ENCODE measurements at places on chromosomes 7 and 10.

DNA sequence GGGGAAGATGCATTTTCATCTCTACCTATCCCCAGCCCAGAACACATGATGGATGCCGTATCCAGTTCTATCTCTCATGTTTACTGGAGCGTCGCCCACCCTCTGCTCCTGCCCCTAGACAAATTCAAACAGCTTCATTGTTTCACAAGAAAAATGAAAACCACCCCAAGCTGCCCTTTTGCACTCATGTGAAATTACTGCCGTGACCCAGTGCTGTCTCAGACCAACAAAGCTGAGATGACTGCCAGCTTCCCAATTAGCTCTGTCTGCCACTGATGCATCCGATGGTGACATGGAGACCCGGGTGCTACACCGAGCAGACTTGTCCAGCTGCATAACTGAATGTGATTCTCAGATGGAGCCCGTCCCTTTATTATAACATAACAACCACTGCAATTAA lies 67.7 kb downstream of the FOXI2 start:
- no peak for ATAC-seq
- H3K36me3 ChIP-seq = no peaks in the 10 kb centered on the region
- H3K27ac ChIP-seq = no peak overlapping the region
- peaks cover 16% of the 10 kb centered on the region for H3K27me3 ChIP-seq
- H3K4me1 ChIP-seq = no peaks in the 10 kb centered on the region

DNA sequence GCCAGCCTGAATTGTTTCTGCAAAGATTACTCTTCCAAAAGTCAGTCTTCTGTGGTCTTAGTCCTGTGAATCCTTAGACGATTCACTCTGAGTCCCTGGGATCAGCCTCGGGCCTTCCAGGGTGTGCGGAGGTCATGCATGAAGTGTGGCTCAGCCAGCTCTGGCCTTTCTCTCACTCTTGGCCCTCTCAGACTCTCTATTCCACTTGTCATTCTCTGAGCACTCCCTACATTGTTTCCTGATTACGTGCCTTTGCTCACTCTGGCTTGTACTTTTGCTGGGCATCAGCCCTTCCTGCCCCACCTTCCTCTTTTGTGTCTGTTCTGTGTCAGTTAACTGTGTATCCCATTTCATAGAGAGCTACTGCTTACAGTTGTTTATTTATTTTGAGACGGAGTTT lies 36.0 kb downstream of the CCNY start:
- no peaks in the 10 kb centered on the region for H3K27me3 ChIP-seq
- peaks cover 31% of the 10 kb centered on the region for H3K4me1 ChIP-seq
- no peaks in the 10 kb centered on the region for H3K36me3 ChIP-seq
- peak overlapping the region; percentile 68 for H3K27ac ChIP-seq
- H3K4me3 ChIP-seq = no peak overlapping the region
- peak; percentile 80 for ATAC-seq

GRCh38 chr7:98674881-98675280 lies 57.8 kb downstream of the NPTX2 start:
- peaks cover 38% of the 10 kb centered on the region for H3K27me3 ChIP-seq
- no peaks in the 10 kb centered on the region for H3K36me3 ChIP-seq
- ATAC-seq = no peak
- no peak overlapping the region for H3K27ac ChIP-seq
- no peak overlapping the region for H3K4me3 ChIP-seq

- H3K36me3 ChIP-seq = no peaks in the 10 kb centered on the region
- no peaks in the 10 kb centered on the region for H3K27me3 ChIP-seq
- H3K4me1 ChIP-seq = no peaks in the 10 kb centered on the region
- H3K4me3 ChIP-seq = no peak overlapping the region
Observed at GRCh38 chr7:82122275-82122674, 321.3 kb downstream of the CACNA2D1 start.

- no peak overlapping the region for H3K4me3 ChIP-seq
- no peak overlapping the region for H3K27ac ChIP-seq
- ATAC-seq = no peak
- peaks cover 93% of the 10 kb centered on the region for H3K36me3 ChIP-seq
- no peaks in the 10 kb centered on the region for H3K4me1 ChIP-seq
Observed at GRCh38 chr7:504221-505111, 15.2 kb downstream of the PDGFA start.

GRCh38 chr10:80523773-80524172 lies 13.9 kb upstream of the SH2D4B start:
- no peak for ATAC-seq
- no peaks in the 10 kb centered on the region for H3K4me1 ChIP-seq
- H3K36me3 ChIP-seq = peaks cover 29% of the 10 kb centered on the region
- no peaks in the 10 kb centered on the region for H3K27me3 ChIP-seq
- H3K27ac ChIP-seq = no peak overlapping the region
- H3K4me3 ChIP-seq = no peak overlapping the region

GRCh38 chr10:79399223-79399831 lies 46.1 kb downstream of the ZCCHC24 start:
- H3K4me1 ChIP-seq = peaks cover 82% of the 10 kb centered on the region
- peak overlapping the region; percentile 85 for H3K27ac ChIP-seq
- H3K4me3 ChIP-seq = peak overlapping the region; percentile 32
- H3K36me3 ChIP-seq = peaks cover 3% of the 10 kb centered on the region

DNA sequence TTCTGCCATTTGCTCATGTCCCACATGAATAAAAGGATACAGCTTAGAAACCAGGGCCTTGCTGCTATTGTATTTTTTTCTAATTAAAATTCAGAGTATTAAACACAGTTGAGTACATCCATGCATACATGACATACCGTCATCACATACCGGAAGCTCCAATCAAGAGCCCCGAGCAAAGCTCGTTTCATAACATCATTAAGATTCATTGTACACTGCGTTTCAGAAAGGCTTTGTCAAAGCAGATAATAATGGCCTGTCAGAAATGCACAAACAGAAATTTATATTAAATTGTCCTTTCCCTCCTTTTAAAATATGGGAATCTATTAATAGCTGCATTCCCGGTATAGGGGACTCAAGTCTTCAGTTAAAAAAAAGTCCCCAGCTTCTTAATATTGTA lies 103.4 kb downstream of the PRTFDC1 start:
- H3K36me3 ChIP-seq = no peaks in the 10 kb centered on the region
- H3K4me3 ChIP-seq = no peak overlapping the region
- H3K27ac ChIP-seq = no peak overlapping the region
- no peaks in the 10 kb centered on the region for H3K4me1 ChIP-seq

GRCh38 chr10:1626835-1627234 lies 110.5 kb downstream of the ADARB2 start:
- no peak overlapping the region for H3K4me3 ChIP-seq
- peaks cover 18% of the 10 kb centered on the region for H3K27me3 ChIP-seq
- no peaks in the 10 kb centered on the region for H3K4me1 ChIP-seq
- no peak for ATAC-seq

DNA sequence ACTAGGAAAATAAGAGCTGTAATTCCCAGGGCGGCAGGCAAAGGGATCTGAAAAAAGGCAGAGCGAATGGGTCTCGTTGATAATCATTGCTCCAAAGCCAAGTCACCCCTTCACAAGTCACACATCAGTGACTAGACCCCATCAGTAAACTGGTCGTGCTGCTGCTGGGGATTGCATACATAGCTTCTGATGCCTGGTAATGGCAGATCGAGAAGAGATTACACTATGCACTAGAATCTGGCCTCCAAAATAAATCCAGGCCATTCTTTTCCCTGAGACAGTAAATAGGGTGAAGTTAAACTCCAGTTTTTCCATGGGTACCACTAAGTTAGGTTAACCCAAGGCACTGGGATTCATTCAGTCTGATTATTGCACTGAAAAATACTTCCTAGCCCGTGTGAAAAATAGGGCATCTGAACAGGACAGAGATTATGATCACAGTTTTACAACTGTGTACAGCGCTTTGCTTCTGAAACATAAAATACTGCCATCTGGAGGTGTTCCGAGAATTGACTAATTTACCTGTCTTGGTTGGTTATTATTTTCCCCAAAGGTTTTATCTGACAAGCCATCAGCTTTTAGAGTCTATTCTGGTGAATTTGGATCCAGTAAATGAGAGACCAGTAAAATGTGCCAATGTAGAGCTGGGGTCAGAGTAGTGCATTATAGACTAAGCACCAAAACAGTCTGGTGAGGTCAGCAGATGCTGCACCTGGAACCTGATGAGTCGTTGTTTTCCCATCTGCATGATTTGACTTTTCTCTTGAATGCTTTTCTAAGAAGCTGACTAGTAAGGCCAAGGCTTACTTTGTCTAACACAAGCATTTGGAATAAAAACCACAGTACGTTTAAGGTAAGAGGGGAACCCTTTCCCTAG lies 82.9 kb upstream of the AFAP1L2 start:
- no peaks in the 10 kb centered on the region for H3K27me3 ChIP-seq
- peaks cover 40% of the 10 kb centered on the region for H3K36me3 ChIP-seq
- H3K27ac ChIP-seq = peak overlapping the region; percentile 24
- no peak overlapping the region for H3K4me3 ChIP-seq

DNA sequence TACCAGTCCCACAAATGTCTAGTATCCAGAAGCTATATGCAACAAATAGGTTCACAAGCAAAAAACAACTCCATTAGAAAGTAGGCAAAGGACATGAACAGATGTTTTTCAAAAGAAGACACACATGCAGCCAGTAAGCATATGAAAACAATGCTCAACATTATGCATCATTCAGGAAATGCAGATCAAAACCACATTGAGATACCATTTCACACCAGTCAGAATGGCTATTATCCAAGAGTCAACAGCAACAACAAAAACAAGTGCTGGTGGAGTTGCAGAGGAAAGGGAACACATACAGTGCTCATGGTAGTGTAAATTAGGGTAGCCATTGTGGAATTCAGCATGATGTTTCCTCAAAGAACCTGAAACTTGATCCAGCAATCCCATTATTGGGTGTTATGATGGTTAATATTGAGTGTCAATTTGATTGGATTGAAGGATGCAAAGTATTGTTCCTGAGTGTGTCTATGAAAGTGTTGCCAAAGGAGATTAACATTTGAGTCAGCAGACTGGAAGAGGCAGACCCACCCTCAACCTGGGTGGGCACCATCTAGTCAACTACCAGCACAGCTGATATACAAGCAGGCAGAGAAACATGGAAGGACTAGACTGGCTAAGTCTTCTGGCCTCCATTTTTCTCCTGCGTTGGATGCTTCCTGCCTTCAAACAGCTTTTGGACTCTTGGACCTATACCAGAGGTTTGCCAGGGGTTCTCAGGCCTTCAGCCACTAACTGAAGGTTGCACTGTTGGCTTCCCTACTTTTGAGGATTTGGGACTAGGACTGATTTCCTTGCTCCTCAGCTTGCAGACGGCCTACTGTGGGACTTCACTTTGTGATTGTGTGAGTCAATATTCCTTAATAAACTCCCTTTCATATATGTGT lies 218.4 kb upstream of the SEMA3D start:
- no peak overlapping the region for H3K27ac ChIP-seq
- H3K4me1 ChIP-seq = no peaks in the 10 kb centered on the region
- no peak overlapping the region for H3K4me3 ChIP-seq
- H3K36me3 ChIP-seq = no peaks in the 10 kb centered on the region

DNA sequence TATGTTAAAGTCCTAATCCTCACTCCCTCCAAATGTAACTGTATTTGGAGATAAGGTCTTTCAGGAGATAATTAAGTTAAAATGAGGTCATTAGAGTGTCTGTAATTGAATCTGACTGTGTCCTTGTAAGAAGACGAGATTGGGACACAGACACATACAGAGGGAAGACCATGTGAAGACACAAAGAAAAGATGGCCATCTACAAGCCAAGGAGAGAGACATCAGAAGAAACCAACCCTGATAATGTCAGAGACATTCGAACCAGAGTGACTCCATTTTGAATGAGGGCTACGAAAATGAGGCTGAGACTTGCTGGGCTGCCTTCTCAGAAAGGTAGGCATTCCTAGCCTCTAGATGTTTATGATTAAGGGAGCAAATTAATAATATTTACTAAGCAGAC lies 542 bp upstream of the SAMD9L start:
- no peaks in the 10 kb centered on the region for H3K4me1 ChIP-seq
- peaks cover 16% of the 10 kb centered on the region for H3K36me3 ChIP-seq
- H3K27ac ChIP-seq = peak overlapping the region; percentile 39
- H3K27me3 ChIP-seq = no peaks in the 10 kb centered on the region

DNA sequence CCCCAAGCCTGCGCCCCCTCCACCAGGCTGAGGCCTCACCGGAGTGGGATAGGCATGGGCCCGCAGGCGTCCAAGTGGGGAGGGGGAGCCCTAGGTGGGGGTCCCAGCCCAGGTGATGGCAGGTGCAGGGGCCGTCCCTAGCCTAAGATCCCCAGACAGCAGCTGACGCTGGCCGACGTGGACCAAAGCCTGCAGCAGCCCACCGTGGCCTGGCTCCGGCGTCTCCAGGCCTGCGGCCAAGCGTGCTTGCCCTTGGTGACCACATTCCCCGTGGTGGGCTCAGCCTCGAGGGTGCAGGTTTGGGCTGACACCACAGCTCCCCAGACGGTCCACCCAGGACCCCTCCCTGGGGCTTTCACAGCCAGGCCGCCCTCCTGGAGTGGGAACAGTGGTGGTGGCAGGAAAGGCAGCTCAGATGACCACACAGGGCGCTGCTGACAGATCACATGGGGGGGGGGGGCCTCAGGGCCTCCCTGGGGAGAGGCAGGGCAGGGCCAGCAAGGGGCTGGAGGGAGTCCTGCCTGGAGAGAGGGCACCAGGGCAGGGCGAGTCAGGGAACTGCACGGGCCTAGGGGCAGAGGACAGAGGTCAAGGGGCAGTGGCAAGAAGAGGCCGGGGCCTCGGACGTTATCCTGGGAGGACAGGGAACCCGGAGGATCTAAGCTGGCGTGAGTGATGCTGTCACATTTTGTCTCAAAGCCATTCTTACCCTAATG lies 767 bp upstream of the ADAM8 start:
- H3K27me3 ChIP-seq = peaks cover 34% of the 10 kb centered on the region
- no peak overlapping the region for H3K4me3 ChIP-seq
- H3K27ac ChIP-seq = no peak overlapping the region
- no peak for ATAC-seq
- H3K4me1 ChIP-seq = no peaks in the 10 kb centered on the region
- H3K36me3 ChIP-seq = peaks cover 45% of the 10 kb centered on the region

DNA sequence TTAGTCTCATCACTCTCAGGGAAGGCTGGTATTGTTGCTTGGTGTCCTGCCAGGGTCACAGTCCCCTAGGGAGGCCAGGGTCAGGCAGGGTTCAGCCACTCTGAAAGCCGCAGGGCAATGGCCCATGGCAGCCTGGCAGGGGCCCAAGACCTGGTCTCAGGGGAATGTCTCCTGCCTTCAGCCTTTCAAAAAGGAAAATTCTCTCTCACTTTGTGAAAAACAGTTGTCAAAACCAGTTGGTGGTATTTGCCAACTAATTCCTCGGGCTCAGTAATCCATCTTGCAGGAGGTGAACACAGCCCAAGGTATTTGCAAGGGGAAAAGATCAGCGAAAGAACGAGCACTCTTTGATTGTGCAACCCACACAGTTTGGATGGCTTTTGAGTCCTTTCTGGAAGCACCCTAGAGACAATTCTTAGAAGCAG lies 101.5 kb downstream of the JCAD start:
- H3K4me1 ChIP-seq = no peaks in the 10 kb centered on the region
- no peaks in the 10 kb centered on the region for H3K27me3 ChIP-seq
- peak overlapping the region; percentile 69 for H3K27ac ChIP-seq
- H3K4me3 ChIP-seq = no peak overlapping the region
- ATAC-seq = peak; percentile 84
- H3K36me3 ChIP-seq = no peaks in the 10 kb centered on the region

Data from gastroesophageal sphincter (tissue), 4 donors.